NCI-H1105 (cell line): ENCODE measurements at places on chromosomes 2 and 18.

GRCh38 chr2:171260471-171261424, 100.1 kb upstream of the TLK1 start:
- DNase-seq, result no peak

GRCh38 chr2:135485441-135485840, 45.6 kb downstream of the ZRANB3 start:
- no peak for DNase-seq

DNA sequence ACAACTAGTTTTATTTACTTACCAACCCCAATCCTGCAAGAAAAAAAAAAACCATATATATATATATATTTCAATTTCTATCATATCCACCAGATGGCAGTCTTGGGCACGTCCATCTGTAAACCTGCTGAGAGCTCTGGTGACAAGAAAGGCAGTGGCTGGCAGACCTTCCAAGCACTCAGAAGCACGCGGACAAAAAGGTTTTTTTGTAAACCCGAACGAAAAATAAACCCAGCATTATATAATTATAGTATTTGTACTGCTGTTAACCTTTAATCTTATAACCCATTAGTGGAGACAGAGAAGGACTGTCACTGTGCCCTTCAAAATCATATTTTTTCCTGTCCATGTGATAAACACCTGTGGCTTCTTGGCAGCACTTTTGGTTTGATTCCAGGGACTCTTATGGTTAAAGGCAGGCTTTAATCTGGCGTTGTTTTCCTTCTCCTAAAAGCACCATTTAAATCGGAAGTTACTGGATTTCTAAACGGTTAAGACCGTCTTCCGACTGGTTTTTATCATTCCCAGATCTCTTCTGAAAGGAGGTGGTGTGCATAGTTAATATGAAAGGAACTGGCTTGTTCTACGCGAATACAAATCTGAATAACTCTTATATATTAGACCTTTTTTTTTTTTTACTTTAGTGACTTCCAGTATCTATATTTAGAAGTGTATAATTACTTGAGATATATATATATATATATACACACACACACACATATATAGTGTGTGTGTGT, 31.0 kb upstream of the SLC3A1 start:
- peak; percentile 96 for DNase-seq

DNA sequence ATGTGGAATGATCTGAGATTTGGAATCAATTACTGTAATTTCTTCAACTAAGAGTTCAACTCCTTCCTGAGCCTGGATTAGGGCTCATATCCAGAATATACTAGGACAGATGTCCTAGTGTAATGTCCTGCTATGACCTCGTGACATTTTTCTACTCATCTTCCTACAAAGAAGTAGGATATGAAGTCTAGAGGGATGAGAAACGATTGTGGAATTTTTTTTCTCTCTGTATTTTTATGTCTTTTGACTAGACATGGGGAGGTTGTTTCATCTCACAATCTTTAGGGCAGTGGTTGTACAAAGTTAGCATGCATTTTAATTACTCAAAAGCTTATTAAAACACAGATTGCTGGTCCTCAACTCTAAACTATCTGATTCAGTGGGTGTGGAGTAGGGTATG, 203.0 kb downstream of the PARD3B start:
- no peak for DNase-seq

DNA sequence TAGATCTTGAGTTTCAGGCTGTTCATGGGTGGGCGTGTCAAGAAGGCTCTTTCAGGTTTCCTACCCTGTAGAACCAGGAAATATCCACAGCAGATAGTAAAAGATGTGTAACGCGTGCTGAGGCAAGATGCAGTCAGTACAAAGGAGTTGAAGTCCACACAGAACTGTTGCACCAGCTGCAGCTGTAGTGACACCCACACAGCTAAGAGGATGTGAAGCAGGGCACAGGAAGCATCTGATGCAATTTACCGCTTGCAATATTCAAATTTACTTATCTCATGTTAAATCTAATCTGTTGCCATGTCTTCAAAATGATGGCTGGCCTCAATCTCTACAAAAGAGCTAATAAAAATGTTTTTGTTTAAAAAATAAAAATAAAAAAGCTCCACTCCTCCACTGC, 132.8 kb downstream of the ARHGAP15 start:
- no peak for DNase-seq

GRCh38 chr2:198465970-198466369, 661.6 kb downstream of the PLCL1 start:
- DNase-seq, result no peak

DNA sequence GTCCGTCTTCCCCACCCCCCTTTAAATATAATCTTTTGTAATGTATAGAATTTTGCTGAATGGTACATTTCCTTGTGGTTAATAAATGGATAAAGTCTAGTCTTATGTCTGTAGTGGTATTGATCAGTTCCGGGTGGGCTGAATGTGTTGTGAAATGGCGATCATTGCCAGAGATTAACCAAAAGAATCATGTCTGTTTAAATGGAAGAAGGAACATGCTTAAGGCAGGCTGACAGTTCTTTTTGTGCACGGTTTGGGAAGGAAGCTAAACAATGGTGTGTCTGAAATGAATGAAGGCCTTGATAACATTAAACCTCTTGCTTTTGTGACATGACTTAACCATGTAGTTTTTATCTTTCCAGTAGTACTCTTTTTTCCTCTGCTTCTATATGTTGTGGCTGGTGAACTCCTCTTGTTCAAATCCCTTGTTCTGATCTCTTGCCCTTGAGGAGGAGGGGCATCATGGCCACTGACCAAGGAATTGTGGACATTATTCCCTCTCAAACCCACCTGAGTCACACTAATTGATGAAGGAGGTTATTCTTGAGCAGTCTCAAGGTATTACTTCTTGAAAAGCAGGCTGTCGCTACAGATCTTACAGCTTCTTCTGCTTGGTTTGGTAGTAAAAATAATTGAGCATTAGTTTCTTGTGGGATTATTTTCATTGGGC, 1.7 kb downstream of the ACVR2A start:
- no peak for DNase-seq

GRCh38 chr2:157933160-157933920, 57.2 kb upstream of the ACVR1 start:
- DNase-seq, result no peak

DNA sequence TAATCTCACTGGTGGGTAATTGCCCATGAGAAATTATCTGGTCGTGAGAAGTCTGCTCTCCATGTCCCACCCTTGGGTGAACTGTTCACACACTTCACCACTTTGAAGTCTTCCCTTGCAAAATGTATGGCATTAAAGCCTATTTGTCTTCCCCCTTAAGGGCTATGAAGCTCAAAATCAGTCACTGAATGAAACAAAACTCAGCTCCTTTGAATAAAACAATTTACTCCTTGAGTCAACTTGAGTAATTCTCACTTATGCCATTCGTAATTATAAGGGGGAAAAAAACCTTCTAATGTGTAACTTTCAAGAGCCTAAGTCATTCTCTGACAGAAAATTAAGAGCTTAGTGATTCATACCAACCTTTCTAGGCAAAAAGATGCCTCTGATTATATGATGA, 48.8 kb upstream of the REL start:
- DNase-seq, result no peak

DNA sequence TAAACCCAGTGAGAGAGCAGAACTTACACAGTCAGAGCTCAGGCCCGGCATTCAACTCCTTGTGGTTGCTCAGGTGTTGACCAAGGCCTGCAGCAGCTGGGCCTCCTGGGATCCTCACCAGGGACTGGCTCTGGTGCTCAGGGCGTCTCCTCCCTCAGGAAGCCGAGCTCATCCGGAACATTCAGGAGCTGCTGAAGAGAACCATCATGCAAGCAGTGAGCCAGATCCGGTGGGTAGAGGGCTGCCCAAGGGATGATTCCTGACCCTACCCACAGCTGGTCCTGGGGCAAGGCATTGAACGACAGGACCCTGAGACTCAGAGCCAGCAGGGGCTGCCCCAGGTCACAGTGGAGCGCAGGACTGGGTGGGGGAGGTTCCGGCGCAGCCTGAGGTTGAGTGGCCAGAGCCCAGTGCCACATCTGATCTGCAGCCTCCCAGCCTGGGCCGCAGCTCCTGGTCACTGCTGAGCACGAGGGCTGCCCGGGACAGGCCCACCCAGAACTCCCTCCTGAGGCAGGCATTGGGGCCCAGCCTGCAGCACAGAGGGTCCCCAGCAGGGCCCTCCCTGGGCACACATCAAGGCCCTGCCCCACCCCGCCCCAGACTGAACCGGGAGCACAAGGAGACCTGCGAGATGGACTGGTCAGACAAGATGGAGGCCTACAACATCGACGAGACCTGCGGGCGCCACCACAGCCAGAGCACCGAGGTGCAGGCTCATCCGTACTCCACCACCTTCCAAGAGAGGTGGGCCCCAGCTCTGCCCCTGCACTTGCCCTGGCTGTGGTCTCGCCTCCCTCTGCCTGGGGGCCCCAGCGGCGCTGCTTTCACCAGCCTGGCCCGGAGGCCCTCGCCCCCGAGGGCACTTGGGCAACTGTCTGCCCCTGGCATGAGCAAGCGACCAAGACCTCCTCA, 2.4 kb downstream of the TEKT4 start:
- DNase-seq, result no peak

- DNase-seq, result no peak
Observed at GRCh38 chr2:96529376-96530143, 7.0 kb upstream of the ARID5A start.

DNA sequence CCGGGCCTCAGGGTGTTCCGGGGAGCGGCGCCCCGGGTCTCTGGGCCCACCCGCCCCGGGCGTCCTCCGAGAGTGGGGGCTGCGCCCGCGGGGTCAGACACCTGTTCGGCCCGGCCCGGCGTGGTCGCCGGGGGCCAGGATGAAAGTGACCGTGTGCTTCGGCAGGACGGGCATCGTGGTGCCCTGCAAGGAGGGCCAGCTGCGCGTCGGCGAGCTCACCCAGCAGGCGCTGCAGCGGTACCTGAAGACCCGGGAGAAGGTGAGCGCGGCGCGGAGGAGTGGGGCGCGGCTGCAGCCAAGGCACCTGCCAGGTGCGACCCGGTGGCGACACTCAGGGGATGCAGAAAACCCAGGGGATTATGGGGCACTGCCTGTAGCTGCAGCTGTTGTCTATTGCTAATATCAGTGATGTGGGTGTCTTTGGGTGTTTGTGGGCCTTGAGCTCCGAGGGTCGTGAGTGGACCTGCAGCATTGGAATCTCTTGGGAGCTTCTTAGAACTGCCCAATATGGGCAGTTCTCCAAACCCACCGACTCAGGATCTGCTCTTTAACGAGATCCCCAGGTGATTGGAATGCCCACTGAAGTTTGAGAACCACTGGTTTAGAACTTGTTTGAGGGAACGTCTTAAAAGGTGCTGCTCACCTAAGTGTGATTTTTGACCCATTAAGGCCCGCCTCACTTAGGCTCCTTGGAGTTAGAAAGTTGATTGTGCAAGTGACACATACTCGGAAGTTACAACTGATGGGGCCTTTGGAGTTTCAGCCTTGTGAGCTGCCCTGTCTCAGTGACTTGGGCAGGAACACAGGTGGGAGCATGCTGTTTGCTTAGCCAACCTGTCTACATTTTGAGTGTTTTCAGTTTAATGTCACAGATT, 823 bp downstream of the PARD3B start:
- DNase-seq, result peak; percentile 58

DNA sequence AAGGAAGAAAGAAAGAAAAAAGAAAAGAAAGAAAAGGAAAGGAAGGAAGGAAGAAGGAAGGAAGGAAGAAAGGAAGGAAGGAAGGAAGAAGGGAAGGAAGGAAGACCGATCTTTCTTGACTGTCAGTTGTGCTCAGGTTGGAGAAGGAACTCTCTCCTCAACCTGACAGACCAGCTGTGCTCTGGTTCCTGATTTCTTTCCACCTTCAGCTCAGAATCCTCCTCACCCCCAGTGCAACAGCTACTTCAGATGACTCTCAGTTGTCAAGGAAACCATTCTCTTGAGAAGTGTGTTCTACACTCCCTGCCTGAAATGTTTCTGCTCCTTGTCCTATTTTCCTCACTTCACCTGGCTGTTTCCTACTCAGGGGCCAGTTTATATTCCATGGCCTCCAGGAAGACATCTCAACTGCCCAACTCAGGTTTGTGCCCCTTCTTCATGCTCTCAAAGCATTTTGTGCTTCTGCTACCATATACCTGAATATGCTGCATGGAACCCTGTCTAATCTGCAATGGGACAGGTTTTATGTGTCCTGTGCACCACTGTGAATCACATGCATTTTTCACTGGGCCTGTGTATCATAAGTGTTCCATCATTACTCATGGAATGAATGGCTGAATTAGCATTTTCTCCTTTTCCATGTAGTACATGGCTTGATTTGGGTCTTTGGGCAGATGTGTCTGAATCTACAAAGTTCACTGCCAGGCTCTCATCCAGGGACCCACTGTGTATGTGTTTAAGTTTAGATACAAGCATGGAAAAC, 32.8 kb upstream of the DOCK10 start:
- DNase-seq, result no peak

DNA sequence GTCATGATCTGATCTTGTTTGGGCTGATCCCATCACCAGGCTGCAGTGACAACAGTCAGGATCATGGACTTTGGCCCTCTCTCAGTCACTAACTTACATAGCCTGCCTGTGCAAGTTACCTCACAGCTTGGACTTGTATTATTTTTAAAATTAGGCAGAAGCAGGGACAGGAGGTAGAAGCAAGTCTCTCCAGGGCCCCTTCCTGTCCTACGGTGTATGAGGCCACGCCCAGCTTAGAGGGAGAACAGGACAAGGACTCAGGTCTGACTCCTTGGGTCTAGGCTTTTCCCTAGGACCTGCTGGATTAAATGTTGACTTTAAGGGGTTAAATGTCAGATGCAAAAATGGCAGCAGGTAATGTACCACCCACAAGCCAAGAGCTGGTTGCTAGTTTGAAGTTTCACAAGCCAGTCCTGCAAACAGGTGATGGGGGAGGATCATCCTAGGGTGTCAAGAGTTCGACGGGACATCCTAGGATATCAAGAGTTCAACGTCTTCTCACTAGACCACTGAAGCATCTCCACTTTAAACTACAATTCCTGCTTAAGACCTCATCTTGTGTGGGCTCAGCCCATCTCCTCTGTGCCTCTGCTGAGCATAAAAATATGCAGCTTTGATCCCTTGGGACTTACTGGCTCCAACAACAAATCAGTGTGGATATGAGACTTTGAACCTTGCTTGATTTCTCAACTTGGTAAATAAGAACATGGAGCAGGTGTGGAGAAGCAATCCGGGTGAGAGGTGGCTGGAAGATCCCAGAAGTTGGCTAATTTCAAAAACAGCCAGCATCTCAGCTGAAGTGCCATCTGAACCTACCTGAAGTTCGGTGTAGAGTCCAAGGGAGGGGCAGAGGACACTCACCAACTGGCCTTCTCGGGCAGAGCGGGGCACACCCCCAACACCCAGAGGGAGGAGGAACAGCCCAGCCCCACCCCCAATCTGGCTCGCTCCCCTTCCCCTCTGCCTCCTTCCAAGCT, 39.5 kb downstream of the SFXN5 start:
- no peak for DNase-seq

- DNase-seq, result no peak
Observed at GRCh38 chr2:231152800-231153557, 28.1 kb upstream of the HTR2B start.
